RCC 7860 (cell line): ENCODE measurements at places on chromosomes 11 and 22.

DNA sequence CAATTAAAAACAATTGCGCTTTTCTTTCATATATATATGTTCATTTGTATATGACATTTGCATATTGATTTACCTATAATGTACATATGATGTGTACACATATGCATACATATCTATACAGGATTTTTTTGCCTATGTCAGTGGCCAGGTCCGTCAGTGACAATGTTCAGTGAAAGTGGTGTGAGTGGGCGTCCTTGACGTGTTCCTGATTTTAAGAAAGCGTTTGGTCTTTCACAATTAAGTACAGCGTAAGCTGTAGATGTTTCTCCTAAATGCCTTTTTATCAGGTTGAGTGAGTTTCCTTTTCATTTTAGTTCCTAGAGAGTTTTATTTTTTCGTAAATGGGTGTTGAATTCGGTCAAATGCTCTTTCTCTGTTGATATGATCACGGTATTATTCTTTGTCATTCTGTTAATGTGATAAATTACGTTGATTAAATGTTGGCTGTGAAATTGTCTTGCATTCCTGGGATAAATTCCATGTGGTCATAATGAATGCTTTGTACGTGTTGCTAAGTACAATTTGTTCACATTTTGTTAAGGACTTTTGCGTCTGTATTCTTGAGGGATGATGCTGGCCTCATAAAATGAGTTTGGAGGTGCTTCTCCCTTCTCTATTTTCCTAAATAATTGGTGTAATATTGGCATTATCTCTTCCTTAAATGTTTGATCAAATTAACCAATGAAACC lies 10.6 kb upstream of the GNB1L start:
- DNase-seq = no peak

DNA sequence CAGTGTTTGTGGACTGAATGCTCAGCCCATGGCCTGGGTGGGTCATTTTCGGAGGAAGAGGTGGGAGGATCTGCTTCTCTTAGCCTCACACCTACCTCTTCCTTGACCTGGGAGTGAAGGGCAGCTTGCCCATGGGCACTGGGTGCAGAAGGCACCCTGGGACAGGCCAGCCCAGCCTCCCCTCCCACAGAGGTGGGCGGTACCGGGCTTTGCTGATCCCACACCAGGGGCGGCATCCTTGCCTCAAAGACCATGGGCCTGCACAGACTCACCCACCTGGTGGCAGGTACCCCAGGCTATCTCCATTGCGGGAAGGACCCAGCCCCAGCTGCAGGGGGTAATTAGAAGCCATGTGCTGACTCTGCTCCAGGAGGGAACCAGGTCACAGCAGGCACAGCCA lies 1.5 kb upstream of the PNPLA5 start:
- no peak for DNase-seq

GRCh38 chr22:17303441-17303839 lies 65.8 kb upstream of the CECR2 start:
- DNase-seq = no peak

DNA sequence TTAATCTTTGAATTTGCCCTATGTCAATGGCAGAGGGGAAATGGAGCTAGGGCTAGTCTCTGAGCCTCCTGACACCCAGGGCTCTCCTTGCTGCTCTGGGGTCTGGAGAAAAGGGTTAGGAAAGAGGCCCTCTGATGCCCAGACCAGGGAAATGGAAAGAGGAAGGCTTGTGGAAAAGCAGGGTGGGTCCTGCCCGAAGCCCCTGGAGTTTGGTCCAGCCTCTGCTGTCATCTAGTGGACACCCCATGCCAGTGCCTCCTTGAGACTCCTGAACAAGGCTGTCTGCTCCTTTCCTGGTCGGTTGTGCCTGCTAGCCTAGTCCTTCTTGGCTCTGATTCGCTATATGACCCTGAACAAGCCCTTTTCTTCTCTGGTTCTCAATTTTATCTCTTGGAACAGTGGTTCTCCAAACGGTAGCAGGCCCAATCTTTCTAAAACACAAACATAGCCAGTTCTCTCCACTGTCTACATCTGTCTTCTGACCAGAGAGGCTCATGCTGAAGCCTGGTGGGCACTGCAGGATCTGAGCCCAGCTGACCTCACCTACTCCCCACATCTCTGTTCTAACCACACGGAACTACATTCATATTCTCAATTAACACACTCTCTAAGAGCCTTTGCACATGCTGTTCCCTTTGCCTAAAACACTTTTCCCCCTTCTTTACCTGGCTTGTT lies 8.8 kb upstream of the PLA2G3 start:
- peak; percentile 54 for DNase-seq

- no peak for DNase-seq
These were observed 10.1 kb downstream of the TRIM66 start for GRCh38 chr11:8672346-8672745.

DNA sequence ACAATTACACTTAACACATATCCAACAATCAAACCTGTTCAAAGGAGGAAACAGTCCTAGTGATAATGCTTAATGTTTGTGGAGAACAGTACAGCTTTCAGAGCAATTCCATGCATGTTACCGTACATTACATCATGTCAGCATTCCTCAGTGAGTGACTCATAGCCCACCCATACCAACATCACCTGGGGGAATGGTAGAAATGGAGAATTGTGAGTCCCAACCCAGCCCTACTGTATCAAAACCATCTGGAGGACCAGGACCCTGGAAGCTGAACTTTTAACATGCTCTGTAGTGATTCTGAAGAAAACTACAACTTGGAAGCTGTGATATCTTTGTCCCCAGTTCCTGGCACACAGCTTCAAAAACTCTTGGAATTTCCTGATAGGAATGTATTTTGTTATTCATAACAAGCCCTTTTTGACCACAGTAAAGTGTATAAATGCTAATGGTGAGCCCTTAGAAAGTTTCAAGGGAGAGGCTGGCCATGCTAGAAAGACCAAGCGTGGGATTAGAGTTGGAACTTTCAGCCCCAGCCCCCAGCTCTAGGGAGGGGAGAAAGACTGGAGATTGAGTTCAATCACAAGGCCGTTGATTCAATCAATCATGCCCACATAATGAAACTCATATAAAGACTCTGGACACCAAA lies 301.1 kb downstream of the BUD13 start:
- DNase-seq = no peak

DNA sequence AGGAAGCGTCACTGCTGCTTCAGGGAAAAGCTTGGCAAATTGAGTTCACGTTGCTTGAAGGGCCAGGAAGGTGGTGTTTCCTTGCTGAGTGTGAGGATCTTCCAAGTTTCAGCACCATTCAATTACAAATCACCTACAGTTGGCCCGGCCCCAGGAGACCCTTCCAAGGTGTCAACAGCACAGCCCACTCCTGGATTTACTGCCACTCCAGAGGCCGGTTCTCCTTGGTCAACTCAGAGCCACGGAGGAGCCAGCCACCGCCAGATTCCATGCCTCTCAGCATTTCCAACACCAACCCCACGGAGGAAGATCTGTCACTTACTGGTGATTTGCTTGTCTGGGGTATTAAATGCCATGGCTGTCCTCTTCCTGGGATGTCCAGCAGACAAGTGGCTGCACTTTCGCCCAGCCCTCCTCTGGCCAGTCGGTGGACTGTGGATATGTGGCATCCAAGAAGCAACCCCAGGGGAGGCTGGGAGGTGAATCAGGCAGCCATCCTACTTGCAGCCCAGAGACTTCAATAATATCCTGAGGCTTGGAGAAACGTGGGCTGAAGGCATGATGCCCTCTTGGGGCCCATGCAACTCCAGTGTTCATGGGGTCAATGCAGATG lies 74.1 kb upstream of the SHANK2 start:
- no peak for DNase-seq
